Activated T-cell treated with anti-CD3 and anti-CD28 coated beads, Interleukin-2, amount 50 U/mL, for 72 hours (primary cell): ENCODE measurements at places on chromosomes 4 and X.
A peak's percentile ranks its signal among the peaks of the same experiment; 100 is the strongest.

GRCh38 chrX:106726485-106727437 lies at the start of gene RNF128:
Gene RNF128, plus strand, starts transcription at chrX:106726701. Its CDS starts 213 bp downstream, at chrX:106726914.
- peak; percentile 33 for DNase-seq

DNA sequence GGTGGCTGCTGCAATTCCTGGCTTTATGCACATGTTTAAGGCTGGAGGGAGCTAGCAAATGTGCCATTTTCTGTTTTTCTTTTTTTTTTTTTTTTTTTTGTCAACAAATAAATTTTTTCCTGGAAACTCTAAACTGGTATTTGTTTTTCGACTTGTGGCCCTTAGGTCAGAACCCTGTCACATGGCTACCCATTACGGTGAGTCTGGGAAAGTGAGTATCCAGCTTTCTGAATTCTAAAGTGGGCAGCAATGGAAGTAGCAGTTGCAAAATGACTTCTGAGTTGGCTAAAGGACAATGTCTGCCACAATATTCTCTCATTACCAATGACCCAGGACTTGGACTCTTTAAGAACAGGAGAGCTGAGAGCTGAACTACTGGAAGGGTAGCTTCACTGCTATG lies 225.1 kb upstream of the CENPE start:
- no peak for DNase-seq

DNA sequence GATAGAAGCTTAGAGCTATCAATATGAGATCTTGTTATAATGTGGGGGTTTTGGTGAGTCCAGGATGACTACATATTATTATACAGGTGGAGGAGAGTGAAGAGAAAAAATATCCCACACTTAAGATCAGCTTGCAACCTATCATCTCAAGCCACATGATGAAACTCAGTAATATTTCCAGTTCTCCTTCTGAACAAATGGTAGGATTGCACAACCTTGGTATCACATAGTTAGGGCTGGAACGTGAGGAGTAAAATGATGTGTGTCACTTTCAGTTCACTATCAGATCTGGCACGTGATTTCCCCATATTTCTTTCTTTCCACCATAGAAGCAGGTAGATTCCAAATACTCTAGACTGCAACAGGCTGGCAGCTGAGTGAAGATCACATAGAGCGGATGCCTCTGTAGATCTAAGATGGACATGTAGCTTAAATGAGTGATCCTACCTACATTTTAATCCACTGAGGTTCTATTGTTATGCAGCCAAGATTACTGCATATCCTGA lies 150.6 kb upstream of the ANKRD50 start:
- DNase-seq, result no peak

GRCh38 chr4:177367336-177367735 lies 57.7 kb downstream of the NEIL3 start:
- DNase-seq, result no peak

GRCh38 chr4:133320576-133321170 lies 171.6 kb downstream of the PCDH10 start:
- DNase-seq, result no peak

GRCh38 chrX:49269767-49270248 lies at the start of gene PPP1R3F:
Gene PPP1R3F, plus strand, starts transcription at chrX:49269793. Its CDS starts 77 bp downstream, at chrX:49269870.
- DNase-seq, result no peak

DNA sequence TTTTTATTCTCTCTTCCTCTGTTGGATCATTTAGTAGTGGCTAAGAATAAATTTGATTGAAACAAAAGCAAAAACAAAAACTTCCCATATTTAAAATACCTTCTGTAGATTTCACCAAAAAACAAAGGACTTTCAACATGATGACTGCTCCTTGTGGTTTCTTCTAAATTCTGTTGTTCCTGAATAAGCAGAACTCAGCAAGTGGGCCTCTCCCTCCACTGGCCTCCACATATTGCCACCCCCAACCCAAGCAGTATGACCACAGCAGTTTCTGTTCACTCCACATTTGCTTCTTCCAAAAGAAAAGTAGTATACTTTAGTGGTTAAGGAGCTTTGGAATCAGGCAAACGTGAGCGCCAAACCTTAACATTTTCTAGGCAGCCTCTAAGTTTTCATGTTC lies 114.7 kb downstream of the COX18 start:
- DNase-seq, result no peak

GRCh38 chrX:14832586-14832985 lies 40.3 kb downstream of the FANCB start:
- DNase-seq, result no peak

- no peak for DNase-seq
Observed at GRCh38 chrX:12747433-12747832, 43.8 kb upstream of the PRPS2 start.

- DNase-seq, result no peak
Observed at GRCh38 chrX:51860679-51861078, 32.7 kb upstream of the MAGED1 start.

- DNase-seq, result no peak
Observed at GRCh38 chrX:76172325-76172893, 453 bp upstream of the PBDC1 start.

- DNase-seq, result peak; percentile 16
Observed at GRCh38 chrX:40543661-40544328, 37.0 kb upstream of the ATP6AP2 start.

GRCh38 chr4:186201535-186202230 lies 10.3 kb downstream of the CYP4V2 start:
- DNase-seq, result peak; percentile 65

DNA sequence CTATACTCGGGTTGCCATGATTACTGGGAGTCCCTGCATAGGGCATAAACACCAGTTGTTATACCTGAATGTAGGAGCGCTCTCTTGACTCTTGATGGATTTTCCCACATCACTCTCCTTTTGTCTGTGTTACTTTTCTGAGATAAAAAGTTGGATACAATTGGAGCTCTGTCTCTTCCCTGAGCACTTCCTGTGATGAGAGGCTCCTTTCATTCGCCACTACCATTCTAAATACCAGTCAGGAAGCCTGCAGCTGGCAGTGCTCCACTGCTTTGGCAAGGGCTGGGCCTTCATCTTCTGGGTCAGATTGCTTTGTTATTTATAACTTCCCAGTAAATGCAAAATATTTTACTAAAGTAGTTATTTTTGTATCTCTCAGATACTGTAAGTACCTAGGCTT lies 13.9 kb downstream of the TCEANC start:
- DNase-seq, result no peak

- DNase-seq, result no peak
Observed at GRCh38 chrX:72309297-72310071, 3.8 kb upstream of the CITED1 start.

GRCh38 chrX:10656214-10656613 lies 35.8 kb upstream of the MID1 start:
- DNase-seq, result no peak

GRCh38 chr4:155541716-155542115 lies 124.9 kb upstream of the GUCY1A1 start:
- DNase-seq, result no peak

DNA sequence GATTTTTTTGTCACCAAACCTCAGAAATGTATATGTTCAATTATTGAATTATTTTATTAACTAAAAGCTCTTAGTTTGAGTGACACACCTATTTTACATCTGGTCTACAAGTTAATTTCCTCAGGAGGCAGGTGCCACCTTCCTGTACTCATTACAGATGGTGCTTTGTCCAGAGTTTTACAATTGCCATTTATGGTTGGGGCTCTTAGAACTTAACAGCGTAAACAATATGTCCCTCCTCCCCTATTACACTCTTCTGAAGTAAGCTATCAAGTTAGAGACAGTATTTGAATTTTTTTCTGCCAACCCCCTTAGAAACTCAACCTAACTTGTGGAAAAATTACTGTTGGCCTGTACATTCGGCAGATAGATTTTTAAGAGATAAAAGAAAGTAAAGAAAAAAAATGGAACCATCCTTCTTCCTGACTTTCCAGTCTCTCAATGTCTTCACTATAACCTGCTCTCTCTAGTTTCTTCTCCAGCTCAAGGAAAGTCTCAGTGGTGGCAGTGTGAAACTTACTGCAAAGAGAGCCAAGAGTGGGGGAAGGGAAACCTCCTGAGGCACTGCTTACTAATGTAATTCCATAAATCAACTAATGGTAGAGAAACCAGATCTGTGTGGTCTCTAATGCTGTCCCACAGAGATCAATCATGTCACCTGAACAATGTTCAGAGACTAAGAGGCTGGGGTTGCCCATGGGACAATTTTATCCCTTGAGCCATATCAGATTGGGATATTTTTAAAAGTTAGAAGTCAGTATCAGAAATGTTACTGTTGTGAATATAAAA lies 7.8 kb downstream of the CXXC4 start:
- DNase-seq, result no peak

DNA sequence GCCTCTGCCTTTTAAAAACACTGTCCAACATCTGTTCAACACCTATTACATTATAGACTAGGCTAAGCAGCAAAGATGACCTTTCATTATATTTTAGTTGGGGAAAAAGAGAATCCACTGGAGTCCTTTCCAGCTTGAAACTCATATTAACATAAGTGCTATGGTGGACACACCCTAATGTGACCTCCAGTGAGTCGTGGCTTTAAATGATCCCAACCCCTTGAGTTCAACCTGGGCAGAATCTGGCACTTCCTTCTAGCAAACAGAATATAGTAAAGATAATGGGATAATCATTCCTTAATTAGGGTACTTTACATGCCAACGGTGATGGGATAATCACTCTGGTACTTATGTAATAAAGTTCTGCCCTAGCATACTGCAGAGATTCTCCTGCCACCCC lies 162.6 kb downstream of the MAB21L2 start:
- DNase-seq, result no peak

GRCh38 chrX:108348525-108348924 lies 89.7 kb downstream of the COL4A6 start:
- DNase-seq, result no peak

- DNase-seq, result no peak
Observed at GRCh38 chrX:110168585-110168984, 149.3 kb downstream of the AMMECR1 start.

DNA sequence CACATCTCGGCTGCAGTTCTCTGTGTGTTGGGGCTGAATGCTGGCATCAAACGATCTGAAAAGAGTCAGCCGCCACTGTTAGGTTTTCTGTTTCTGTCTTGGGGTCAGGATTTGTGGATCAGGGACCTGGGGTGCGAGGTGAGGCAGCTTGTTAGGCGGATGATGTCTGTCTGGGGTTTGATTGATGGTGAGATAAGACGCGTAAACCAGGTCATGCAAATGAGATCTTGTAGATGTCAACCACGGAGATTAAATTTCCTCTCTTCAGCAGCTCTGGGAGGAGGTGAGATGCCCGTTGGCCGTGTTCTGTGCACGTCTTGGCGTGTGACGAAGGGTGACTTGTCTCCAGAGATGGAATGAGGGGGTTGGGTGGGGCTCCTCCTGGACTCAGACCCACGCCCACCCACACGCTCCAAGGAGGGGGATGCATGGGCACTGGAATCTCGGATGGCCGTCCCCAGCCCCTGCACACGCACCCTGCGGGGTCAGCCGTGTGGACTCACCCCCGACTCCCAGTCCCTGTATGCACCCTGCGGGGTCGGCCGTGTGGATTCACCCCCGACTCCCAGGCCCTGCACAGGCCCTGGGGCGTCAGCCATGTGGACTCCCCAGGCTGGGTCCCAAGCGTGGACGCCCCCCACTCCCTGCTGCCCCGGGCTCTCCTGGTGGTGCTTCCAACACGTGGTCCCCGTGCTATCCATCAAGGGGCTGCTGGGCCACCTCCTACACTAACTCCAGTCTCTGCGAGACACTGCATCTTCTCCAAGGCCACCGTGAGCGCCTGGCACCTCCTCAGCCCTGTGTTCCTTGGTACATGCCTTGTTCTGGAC lies 16.0 kb upstream of the UVSSA start:
- DNase-seq, result peak; percentile 70

- no peak for DNase-seq
Observed at GRCh38 chrX:133285341-133285740, 67.2 kb upstream of the TFDP3 start.

DNA sequence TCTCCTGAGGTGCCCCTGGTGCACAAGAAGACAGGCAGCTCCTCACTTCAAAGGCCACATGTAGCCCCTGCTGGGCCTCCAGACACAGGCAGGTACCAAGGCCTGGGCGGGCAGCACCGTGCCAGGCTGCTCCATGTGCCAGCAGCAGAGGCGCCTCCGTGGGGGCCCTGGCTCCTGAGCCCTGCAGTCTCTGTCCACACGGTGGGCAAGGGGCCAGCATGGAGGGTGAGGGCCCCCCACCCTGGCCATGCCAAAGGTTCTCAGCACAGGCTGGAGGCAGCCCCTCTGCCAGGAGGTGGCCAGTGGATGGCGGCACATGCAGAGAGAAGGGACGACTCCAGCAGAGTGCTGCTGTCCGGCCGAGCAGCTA lies 72.6 kb downstream of the FAM53A start:
- no peak for DNase-seq

DNA sequence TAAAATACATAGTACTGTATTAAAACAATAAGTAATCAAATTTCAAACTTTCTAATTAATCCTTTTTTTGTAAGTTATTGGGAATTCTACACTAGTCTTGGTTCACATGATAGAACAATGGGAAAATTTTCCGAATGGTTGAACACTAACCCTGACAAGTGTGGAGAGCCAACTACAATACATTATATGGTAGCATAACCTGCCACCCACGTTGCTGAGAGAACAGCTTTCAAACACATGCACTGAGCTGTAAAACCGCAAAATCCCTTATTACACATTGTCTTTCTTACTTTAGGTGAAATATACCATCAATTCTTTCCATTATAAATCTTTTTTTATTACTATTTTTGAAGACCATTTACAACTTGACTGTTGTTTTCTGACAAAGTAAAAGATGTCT lies 54.7 kb downstream of the ANAPC10 start:
- DNase-seq, result no peak

DNA sequence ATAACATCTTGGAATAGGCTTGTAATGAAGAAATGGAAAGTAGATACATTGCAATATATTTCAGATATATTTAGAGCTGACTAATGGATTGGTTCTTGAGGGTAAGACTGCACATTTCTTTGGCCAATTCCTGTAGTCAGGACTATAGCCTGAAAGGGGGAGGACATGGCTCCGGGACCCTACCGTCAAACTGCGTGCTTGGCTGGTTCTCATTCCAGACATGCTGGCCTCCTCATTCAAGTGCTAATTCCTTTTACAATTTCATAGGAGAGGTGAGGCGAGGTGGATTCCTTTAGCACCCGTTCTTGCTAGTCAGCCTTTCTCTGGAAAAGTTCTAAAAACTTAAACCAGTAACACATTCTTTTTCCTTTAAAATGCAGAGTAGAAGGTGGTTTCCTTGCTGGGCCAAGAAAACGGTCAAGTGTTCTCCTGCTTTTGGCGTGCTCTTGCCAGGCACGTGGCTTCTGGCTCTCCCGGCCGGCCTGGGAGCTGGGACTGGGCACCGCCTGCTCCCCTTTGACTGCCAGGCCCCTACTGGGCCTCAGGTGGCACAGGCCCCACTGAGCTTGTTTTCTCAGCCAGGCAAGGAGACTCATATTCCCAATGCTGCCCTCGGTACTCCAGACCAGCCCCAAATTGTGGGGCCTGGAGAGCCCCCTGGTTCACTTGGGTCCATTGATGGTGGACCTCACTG lies 167.2 kb downstream of the STK32B start:
- no peak for DNase-seq

GRCh38 chr4:142267101-142267500 lies 579.0 kb downstream of the INPP4B start:
- no peak for DNase-seq

GRCh38 chrX:7086384-7086783 lies 61.1 kb upstream of the STS start:
- DNase-seq, result no peak

DNA sequence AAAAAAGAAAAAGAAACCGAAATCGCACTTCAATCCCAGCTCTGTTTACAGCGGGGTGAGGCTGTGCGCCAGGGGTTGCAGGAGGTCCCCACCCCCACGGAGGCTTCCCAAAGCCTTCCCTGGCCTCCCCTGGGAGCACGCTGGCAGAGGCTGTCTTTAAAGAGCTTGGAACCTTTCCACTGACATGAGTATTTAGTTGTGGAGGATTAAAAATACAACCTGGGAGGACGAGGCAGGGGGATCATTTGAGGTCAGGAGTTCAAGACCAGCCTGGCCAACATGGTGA lies 69.1 kb downstream of the PPP2R2C start:
- no peak for DNase-seq
